ENCODE measurements at places on chromosomes 7 and 10.

- DNase-seq = no peak
These were observed 495.1 kb downstream of the SUGCT start for GRCh38 chr7:40629891-40630290.

GRCh38 chr10:96609510-96609909 lies 22.7 kb upstream of the TM9SF3 start:
- no peak for DNase-seq

DNA sequence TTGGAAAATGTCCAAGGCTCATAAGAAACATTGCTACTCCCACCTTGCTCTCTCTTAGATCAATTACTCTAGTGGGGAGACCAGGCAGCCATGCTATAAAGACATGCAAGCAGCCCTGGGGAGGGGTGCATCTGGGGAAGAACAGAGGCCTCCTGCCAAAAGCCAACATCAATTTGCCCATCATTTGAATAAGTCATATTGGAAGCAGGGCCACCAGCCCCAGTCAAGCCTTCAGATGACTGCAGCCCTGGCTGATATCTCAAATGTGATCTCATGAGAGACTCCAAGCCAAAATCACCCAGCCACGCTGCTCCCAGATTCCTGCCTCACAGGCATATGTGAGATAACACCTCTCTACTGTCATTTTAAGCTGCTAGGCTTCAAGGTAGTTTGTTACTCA lies 157.5 kb upstream of the PDE1C start:
- DNase-seq = no peak

DNA sequence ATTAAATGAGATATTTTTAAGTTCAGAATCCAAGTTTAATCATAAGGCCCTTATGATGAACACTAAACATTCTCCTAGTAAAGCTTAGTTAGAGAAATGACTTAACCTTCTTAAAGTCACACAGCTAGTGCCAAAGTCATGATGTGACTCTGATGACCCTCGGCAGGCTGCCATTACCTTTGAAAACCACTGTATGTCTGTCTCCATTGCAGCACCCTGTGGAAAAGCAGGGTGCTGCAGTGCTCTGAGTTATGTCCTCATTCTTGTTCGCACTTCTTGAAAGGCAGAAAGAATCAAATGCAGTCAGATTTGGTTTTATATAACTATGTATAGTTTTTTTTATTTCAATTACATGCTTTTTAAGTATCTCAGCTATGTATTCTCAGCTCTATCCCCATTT lies 105.0 kb downstream of the PHTF2 start:
- DNase-seq = no peak

DNA sequence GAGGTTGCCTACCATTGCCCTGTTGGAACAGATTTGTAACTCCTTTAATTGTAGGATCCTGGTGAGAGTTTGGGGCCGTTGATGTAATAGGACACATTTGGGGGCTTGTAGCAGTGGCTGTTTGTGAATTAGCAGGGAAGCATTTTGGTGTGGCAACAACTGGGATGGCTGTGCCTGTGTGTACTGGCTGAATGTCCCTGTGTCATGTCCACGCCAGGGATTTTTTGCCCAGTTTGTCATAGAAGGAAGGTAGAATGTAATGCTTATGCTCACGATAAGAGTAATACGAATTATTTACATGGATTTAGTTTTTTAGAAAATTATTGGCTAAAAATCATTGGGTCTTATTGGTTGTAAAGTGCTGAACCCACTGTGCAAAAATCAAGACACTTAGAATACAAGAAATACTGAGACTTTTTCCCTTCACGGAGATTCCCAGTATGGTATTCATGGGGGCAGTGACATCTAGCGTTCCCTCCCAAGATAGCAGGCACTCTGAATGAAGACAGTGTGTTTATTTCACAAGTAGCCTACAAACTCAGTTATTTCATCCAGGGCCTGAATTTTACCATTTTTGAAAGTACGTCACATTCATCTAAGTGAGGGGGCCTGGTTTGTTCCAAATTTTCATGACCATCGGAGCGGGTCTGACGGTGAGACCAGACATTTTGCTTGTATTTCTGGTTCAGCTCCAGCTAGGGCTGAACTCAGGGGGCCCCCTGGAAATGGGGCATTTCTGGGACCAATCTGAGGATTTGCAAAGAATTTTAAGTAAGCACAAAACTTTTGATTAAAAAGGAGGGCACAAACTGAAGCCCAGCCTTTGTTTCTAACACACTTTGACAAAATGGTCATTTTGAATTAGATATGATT lies 74.7 kb downstream of the CACNB2 start:
- DNase-seq = peak; percentile 22

DNA sequence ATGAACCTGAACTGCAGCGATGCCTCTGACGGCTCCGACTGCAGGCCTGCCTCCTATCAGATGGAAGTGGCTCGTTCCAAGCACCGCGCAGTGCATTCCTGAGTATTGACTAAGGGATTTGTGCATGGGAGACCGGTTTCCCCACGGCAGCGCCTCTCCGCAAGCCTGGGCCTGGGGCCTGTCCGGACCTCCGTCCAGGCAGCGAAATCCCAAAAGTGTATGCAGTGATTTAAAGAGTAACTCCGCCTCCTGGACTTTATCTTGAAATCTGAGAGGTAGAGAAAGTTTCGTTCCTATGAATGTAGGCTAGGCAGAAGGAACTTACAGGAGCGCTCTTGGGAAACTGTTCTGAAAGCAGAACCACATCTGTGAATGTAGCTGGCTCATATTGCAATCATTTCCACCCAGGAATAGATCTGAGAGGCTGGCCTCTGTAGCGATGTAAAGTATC lies 106.2 kb upstream of the CELF2 start:
- DNase-seq = no peak

DNA sequence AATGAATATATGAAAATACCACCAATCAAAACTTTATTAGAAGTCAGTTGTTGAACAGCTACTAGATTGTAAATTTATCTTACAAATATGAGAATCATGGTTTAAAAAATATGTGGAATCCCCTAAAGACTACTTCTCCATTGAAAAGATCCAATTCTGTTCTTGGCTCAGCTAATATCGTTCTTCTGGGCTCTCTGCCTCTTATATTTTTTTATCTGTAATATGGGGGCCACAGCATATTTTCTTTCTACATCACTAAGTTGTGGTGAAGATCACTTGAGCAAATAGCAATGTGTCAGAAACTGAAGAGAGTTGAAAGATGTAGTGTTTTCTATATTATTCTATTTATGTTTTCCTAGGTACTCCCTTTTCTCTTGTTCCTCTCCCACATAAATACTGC lies 198.1 kb downstream of the FZD1 start:
- no peak for DNase-seq

GRCh38 chr10:76115131-76115470 lies 683.7 kb downstream of the LRMDA start:
- peak; percentile 82 for DNase-seq

- DNase-seq = no peak
These were observed 73.9 kb upstream of the NMT2 start for GRCh38 chr10:15242261-15242840.

- no peak for DNase-seq
These were observed 201.6 kb downstream of the MBL2 start for GRCh38 chr10:52571018-52571417.

GRCh38 chr10:86655596-86655995 lies 1.2 kb downstream of the OPN4 start:
- DNase-seq = no peak

GRCh38 chr7:96277921-96278320 lies 44.0 kb downstream of the SLC25A13 start:
- no peak for DNase-seq

DNA sequence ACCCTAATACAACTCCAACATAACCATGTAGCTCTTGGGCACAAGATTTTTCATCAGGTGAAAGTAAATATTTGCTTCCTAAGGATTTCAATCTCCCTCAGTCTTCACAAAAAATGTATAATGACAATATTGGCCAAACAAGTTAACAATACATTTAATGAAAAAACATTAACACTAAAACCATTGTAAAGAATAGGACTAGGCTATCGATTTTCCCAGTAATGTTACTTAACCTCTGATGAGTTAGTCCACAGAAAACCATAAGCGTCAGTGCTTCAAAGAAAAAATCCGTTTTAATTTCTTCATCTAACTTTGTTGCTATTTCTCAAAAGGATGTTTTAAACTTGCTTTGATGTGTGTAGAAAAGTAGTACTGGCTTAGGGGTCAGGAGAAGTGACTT lies 1.2 kb downstream of the ZNF33B start:
- no peak for DNase-seq

- no peak for DNase-seq
These were observed 1071.5 kb upstream of the C7orf33 start for GRCh38 chr7:147519062-147519461.

DNA sequence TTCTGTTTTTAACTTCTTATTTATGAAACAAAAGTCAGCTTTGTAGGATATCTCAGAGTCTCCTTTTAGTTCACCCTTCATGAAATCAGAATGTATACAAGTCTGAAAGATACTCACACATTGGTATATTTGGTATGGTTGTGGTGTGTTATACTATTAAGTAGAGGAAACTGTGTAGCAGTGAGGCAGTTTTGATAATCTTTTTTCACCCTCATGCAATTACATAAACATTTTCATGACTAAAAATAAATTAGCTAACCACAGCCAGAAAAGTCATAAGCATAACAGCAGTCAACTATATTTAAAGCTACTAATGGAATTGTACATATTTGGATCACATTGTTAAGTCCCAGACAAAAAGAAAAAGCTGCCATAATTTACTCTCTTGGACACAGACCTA lies 62.1 kb downstream of the FAM185A start:
- no peak for DNase-seq

DNA sequence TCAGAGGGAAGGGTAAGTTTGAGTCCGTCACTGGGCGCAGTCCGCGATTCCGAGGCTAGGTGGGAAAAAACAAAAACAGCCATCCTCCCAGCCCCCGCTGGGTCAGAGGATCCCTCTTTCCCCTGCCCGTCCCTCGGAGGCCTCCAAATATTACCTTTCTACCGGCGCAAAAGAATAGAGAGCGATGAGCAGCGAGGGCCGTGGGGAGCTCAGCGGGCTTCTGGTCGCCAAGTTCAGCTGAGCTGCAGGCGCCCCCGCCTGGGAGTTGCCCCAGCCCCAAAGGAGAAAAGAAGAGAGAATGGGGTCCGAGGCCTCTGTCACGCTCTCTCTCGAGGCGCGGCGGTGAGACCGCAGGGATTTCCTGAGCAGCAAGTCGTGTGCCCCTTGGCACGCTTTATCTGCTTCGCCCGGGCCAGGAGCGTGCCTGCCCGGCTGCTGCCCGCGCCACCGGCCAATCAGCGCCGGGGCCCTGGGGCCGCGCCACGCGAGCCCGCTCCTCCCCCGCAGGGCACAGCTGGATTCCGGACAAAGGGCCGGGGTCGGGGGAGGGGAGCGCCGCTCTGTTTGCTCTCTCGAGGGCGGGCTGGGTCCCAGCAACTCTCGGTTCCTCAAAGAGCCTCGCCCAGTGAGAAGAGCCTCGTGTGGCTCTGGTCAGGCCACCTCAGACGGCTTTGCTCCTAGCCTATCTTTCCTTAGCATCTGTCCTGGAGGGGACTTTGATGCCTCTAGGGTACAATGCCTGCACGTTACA lies at the start of gene NEUROG3:
Gene NEUROG3 (minus strand): TSS at position 367 of the 751 bp plus-strand sequence. CDS start 379 bp downstream, outside the sequence.
- DNase-seq = no peak

- no peak for DNase-seq
These were observed 847.1 kb downstream of the REEP3 start for GRCh38 chr10:64368298-64368697.

GRCh38 chr10:47359101-47359500 lies 10.9 kb downstream of the RBP3 start:
- no peak for DNase-seq

GRCh38 chr7:112410092-112410491 lies 40.2 kb upstream of the IFRD1 start:
- DNase-seq = no peak

DNA sequence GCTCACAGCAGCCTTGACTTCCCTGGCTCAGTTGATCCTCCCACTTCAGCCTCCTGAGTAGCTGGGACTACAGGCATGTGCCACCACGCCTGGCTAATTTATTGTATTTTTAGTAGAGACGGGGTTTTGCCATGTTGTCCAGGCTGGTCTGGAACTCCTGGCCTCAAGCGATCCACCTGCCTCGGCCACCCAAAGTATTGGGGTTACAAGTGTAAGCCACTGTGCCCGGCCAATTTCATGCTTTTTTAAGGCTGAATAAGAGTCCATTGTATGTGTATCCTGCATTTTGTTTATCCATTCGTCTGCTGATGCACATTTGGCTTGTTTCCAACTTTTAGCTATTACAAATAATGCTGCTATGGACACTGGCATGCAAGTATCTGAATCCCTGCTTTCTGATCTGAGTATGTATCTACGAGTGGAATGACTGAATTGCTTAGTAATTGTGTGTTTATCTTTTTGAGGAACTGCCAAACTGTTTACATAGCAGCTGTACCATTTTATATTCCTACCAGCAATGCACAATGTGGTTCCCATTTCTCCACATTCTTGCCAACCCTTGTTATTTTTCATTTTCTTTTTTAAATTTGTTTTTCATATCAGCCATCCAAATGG lies 37.3 kb upstream of the TPST1 start:
- peak; percentile 1 for DNase-seq

DNA sequence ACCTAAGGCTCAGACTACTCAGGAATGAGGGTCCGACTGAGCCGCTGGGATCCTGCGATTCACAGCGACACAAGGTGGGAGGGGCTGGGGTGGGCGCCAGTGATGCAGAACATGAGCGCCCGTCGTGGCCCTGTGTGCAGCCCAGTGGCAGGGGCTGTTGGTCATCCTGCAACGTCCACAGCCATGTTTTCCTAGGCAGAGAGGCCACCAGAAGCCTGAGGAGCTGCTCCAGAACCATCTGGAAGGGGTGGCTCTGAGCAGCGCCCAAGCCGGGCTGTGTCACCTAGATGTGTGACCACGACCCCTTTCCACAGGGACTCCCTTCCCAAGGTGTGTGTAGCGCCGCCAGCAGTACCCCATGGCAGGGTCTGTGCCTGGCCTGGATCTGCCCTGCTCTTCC lies 24.5 kb downstream of the DPYSL4 start:
- no peak for DNase-seq

DNA sequence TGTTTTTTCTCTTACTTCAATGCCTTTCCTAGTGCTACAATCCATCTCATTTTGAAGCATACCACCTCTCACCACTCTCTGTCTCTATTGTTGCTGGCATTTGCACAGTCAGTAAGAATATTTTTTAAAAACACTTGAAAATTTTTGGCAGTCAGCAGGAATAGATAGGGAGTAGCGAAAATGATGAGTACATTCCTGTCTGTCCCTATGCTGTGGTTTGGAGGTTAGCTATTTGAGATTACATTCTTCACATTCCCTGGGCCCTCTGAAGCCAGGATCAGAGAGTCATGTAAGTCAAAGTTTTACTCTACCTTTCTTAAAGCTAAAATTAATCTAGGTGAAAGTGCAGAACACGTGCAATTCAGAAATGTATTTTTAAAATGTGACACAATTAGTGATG lies 53.0 kb upstream of the MAGI2 start:
- DNase-seq = no peak

DNA sequence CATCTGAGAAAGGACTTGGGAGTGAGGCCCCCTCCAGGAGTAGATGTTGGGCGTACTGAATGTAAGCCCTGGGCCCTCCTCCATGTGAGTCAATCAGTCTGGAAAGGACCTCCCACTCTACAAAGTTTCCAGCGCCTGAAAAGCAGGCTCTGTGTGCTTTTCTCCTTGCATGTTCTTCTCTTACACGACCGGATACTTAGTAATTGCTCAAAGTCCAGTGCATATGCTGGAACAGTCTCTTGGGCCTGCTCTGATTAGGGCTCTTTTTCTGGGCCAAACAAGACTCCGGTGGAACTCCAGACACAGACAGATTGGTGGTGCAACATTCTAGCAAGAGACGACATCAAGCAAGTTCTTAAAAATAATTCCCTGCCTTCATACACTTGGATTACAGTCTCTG lies 38.3 kb upstream of the RAPGEF5 start:
- no peak for DNase-seq
